Left renal pelvis (tissue), 4 donors: ENCODE measurements at places on chromosomes 5 and 9. TPM values are rescaled to one million over a fixed set of nuclear protein-coding genes. Genes with fewer than 3 reads are reported as not detected.

Gene PIP5KL1
- 0.85 TPM for polyA plus RNA-seq

Gene KIF4B
- 0.27 TPM for polyA plus RNA-seq

Gene JAK2
- 16.5 TPM for polyA plus RNA-seq

Gene GPR21
- polyA plus RNA-seq: 0.34 TPM

Gene ZBTB43
- 18.3 TPM for polyA plus RNA-seq

Gene ZNG1A
- 85.0 TPM for polyA plus RNA-seq

Gene SHC3
- 2.6 TPM for polyA plus RNA-seq

GRCh38 chr9:1007312-1007711 is 30.9 kb downstream of the DMRT3 start:
- DNase-seq: no peak

- no peak for DNase-seq
Observed at GRCh38 chr9:113963696-113964494, 87.8 kb downstream of the ZNF618 start.

DNA sequence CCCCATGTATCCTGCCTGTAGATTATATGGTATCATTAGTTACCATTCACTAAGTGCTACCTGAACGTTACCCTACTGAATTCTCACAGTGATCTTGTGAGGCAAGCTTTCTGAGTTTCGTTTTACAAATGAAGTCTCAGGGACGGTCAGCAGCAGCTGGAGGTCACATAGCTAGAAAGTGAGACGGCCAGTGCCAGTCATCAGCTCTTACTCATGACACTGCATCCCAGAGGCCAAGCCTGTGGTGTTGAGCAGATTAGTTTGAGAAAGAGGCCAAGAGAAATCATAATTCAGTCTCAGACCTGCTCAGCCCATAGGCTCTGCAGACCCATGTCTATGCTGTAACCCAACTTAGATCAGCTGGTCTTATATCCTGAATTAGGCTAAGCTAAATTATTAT is 95.7 kb upstream of the EGFLAM start:
- no peak for DNase-seq

DNA sequence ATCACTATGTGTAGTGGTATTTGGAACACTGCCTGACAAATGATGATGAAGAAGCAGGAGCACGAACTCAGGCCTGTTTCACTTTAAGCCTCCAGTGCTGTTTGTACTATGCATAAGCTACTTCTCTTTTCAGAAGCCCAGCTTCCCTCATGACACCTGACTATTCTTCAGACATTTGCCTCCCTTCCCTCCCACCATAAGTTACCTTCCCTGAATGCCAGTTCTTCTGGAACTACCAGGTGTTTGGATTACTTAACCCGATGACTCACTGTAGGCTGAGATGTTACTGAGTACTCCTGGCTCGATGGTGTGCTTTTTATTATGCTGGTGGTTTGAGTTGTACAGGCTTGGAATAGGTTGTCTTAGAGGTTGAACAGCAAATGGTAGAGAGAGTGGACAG is 180.0 kb downstream of the SPATA31D1 start:
- DNase-seq: no peak

DNA sequence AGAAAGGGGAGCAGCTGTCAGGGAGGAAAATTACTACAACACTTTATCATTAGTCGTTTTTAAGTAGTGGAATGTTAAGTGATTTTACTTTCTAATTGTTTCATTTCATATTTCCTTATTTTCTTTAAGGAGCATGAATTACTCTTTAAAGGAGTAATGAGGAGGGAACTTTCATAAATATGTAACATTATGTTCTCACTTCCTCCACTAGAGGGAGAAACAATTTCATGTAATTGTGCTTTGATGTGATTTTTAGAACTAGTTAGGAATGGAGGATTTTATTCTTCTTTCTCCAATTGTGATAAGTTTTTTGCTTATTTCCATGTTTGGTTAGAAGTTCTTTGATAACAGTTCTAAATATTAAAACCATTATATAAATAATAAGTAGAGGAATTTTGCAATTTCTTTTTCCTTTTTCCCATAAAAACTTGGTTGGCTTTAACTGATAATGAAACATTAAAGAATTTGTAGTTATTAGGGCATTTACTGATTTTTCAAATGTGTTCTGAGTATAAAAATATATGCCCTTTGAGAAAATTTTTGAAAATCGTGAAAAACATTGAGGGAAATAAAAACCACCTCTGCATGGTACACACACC is 25.6 kb downstream of the CEP78 start:
- DNase-seq: no peak

DNA sequence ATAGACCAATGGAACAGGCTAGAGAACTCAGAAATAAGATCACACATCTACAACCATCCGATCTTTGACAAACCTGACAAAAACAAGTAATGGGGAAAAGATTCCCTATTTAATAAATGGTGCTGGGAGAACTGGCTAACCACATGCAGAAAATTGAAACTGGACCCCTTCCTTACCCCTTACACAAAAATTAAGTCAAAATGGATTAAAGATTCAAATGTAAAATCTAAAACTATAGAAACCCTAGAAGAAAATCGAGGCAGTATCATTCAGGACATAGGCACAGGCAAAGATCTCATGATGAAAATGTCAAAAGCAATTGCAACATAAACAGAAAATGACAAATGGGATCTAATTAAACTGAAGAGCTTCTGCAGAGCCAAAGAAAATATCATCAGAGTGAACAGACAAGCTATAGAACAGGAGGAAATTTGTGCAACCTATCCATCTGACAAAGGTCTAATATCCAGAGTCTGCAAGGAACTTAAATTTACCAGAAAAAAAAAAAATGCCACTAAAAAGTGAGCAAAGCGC is 43.8 kb downstream of the MRPS27 start:
- DNase-seq: no peak

GRCh38 chr9:19018201-19018600 is 14.8 kb downstream of the SAXO1 start:
- no peak for DNase-seq

- no peak for DNase-seq
Observed at GRCh38 chr5:178526773-178527457, 63.3 kb downstream of the COL23A1 start.

DNA sequence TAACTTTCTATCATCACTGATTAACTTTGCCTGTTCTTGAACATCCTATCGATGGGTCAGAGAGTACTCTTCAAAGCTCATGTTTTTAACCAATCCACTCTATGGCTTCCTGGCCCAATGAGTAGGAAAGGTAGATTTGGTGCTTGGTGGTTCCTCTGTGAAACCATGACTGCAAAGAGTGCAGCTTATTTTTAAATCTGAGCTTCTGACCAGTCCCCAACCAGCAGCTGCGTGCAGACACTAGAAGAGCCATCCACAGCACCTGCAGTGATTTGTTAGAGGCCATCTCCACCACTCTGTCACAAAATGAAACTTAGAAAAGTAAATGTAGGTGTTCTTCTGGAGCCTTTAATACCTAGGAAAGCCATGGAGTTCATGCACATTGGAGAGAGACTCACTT is 107.3 kb upstream of the WWC1 start:
- DNase-seq: no peak

GRCh38 chr9:132592451-132592850 is 10.0 kb downstream of the BARHL1 start:
- no peak for DNase-seq

GRCh38 chr5:24854850-24855249 is 210.1 kb upstream of the CDH10 start:
- DNase-seq: no peak

- no peak for DNase-seq
Observed at GRCh38 chr9:17057729-17058128, 77.1 kb upstream of the CNTLN start.

DNA sequence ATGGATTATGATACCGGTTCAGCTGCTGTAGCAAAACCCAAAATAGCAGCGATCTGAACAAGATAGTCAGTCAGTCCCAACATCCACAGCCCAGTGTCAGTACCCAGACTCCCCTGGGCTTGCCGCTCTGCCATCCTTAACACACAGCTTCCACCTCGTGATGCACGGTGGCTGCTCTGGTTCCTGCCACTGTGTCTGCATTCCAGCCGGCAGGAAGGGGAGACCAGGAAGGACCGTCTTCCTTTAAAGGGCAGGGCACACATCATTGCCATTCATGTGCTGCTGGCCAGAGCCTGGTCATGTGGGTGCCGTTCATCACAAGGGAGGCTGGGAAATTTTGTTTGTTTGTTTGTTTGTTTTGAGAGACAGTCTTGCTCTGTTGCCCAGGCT is 131.0 kb upstream of the IER5L start:
- DNase-seq: no peak

DNA sequence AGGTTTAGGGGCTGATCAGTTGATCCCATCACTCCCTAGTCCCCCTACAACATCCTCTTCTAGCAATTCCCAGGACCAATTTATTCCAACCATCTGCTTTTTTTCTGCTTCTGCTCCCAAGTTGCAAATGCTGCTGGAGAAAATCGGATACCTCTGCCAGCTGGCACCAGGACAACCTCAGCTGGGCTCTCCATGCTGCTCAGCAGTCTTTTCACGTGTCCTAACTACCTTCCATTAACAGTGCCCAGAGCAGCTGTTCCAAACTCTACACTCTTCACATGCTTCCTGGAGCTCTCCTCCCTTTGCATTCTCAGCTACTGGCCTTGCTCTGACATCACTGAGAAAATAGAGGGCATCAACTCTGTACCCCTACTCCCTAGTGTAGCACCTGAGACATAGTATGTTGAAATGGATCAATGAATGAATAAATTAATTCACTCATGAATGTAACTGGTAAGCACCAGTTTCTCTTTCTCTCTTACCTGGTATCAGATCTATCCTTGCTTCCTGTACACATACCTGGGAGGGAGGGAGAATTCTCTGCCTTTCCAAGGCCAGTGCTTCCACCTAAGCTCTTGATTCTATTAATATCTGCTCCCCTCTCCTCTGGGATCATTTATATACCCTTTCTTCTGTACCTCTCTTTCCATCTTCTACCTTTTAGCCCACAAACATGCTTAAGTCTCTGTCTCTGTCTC is 191.0 kb downstream of the RAB3C start:
- DNase-seq: no peak

- DNase-seq: no peak
Observed at GRCh38 chr5:175748650-175749049, 90.8 kb downstream of the HRH2 start.

- DNase-seq: no peak
Observed at GRCh38 chr5:41482715-41483114, 27.7 kb downstream of the PLCXD3 start.

DNA sequence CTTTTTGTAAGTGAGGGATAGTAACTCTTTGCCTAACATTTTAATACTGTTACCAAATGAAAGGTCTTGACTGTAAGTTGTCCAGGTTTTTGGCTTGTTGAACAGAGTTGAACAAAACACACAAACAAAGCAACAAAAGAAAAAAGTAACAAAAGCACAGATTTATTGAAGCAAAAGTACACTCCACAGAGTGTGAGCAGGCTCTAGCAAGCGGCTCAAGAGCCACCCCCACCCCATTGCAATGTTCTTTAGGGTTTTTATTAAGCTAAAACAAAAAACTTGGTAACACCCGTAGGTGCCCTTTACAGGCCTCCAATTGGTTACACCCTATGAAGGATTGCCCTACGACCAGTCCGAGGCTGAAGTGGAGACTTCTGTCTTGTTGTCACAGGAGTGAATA is 197.4 kb upstream of the MAP3K1 start:
- no peak for DNase-seq

DNA sequence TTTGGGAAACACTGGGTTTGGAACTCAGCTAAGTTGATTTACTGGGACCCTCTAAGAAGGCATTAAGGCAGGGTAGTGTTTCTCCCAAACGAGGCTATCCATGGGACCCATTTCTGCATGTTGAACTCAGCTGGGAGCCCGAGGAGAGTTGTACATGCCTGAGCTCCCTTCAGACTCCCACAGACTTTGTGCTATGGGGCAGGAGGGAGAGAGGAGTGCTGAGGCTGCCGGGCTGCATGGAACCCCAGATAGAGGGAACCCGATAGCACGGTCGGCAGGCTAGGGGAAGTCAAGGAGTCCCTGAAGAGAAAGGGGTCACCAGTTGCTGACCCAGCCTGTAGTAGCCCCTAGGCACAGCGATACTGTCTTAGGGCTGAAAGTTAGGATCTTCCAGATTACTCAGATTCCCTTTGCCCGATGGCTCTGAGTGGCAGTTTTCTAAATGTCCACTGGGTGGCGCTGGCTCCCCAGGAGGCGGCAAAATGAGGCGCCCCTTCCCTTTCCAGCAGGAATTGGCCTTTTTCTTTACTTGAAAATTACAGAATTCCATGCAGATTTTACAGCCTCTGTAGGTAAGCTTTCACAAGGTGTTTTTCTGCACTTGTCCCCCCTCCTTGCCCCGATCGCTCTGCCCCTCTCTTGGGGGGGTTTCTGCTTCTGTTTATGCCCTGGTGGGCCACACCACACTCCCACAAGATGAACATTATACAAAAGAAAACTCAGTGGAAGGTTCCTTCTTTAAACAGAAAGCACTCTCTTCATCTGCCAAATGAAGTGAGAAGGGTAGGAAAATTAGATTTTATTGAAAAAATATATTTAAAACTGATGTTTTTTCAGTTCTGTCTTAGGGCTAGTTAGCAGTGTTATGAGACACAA is 17.8 kb downstream of the NANS start:
- DNase-seq: no peak

DNA sequence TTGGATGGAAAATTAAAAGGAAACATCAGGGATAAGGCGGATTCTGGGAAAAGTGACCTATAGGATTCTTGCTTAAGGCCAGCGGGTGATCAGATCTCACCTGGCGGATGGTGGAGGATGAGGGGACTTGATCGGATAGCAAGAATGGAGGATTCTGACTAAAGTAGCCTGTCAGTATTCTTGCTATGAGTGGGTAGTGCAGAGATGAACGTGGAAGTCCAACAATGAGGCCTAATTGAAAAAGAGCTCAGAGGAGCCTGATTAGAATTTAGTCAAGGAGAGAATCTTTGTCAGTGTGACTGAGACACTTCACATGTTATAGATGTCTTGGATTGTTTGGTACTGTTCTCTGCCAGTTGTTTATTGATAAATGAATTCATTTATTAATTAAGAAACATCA is 24.9 kb downstream of the CAST start:
- DNase-seq: no peak

DNA sequence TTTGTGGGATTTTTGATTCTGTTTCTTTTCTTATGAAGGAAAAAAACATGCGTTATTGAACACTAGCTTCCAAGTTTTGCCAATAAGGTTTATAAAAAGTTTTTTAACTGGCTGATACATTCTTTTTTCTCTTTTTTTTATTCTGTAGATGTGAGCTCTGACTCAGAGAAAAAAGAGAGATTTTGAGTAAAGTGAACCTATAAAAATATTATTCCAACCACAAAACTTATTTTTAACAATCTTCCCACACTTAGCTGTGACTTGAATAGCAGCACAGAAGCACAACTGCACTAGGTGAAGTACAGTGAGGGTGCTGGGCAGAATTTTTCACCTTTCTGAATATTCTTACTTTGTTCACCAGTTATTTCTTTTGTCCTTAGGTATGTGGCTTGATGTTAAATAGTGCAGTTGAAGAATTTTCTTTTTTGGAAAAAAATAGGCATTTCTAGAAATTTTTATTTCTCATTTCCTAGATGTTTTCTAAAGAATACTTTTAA is 41.6 kb downstream of the CHSY3 start:
- no peak for DNase-seq

- no peak for DNase-seq
Observed at GRCh38 chr9:77731008-77731698, 83.0 kb upstream of the GNA14 start.

GRCh38 chr9:115109486-115109885 is 8.5 kb downstream of the TNC start:
- no peak for DNase-seq
